ENCODE measurements at places on chromosomes 1 and 21.
A peak's percentile ranks its signal among the peaks of the same experiment; 100 is the strongest.

- no peaks in the 10 kb centered on the region for H3K4me1 ChIP-seq
- H3K27ac ChIP-seq = no peak overlapping the region
- H3K27me3 ChIP-seq = peaks cover 17% of the 10 kb centered on the region
- no peak for DNase-seq
- no peak overlapping the region for H3K4me3 ChIP-seq
Measured at GRCh38 chr1:230760360-230760827, 13.2 kb downstream of the CAPN9 start.

DNA sequence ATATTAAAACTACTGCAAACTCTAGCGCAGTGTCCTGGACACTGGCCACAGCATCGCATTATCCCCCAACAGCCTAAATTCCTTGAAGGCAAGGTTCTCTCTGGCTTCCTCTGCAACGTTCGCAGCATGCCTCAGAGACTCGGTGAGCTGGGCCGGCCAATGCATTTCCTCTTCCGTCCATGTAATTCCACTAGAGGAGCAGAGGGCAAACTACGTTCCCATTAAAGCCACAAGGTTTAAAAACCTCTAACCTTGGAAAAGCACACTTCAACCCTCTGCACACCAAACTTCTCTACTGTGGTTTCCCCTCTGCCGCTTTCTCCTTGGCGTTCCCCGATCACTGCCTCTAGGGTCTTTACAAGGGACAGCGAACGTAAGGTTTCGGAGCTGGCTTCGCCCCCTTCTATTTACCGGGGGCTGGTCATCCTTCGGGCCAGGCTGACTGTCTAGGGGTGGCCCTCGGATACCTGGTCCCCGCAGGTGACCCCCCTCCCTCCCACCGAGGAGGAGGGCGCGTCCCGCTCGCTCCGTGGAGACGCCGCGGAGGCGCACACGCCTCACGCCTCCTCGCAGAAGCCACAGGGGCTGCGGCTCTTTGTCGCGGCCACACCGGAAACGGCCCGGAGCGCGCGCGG is 456 bp upstream of the SMYD2 start:
- H3K4me1 ChIP-seq = peaks cover 26% of the 10 kb centered on the region
- peak overlapping the region; percentile 73 for H3K4me3 ChIP-seq
- no peak for DNase-seq
- H3K27ac ChIP-seq = no peak overlapping the region

GRCh38 chr1:164611754-164612642 is 53.0 kb downstream of the PBX1 start:
- H3K4me3 ChIP-seq = no peak overlapping the region
- no peaks in the 10 kb centered on the region for H3K36me3 ChIP-seq
- H3K27me3 ChIP-seq = no peaks in the 10 kb centered on the region
- no peak for DNase-seq

DNA sequence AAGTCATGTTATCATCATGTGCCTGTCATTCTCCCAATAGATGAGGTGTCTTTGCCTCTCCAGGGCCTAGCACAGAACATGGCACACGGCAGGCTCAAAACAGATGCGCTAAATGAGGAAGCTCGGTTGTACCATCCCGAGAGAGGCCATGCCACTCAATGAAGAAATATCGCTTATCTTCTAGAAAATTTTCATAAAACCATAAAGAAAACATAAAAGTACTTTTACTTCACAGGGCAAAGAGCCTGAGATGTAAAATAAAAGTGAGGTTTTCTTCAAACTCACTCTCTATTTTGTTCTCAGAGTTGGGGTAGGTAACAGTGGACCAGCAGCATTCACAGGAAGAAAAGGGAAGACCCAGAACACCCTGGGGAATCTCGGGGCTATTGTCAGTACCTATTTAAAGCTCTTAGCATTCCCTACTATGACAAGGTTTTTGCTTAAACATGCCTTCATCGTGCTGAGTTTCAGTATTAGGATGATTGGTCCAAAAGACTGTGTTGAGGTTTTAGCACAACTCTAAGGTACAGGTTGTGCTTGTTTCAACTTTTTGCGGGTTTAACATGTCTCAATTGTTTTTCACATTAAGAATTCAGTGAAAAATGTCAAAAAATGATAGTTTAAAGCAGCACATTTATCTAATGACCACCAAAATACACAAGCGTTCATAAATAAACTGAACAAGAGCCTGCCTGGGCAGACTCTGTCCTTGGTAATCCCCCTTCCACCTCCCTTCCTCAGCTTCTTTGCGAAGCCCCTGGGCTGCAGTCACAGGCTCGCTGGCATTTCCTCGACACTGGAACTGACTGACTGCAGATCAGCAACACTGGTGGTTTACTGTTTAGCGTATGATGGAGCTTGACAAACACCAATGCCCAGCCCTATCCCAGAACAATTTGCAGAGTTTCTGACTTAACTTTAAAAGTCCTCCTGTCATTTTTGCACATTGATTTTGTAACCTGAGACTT is 55.6 kb downstream of the COQ8A start:
- peaks cover 1% of the 10 kb centered on the region for H3K4me1 ChIP-seq
- no peak overlapping the region for H3K4me3 ChIP-seq
- no peak overlapping the region for H3K27ac ChIP-seq
- DNase-seq = no peak
- H3K27me3 ChIP-seq = no peaks in the 10 kb centered on the region

GRCh38 chr1:210944252-210944651 is 189.7 kb downstream of the KCNH1 start:
- no peaks in the 10 kb centered on the region for H3K36me3 ChIP-seq
- no peak overlapping the region for H3K4me3 ChIP-seq
- H3K27ac ChIP-seq = no peak overlapping the region
- peaks cover 2% of the 10 kb centered on the region for H3K4me1 ChIP-seq
- no peak for DNase-seq

DNA sequence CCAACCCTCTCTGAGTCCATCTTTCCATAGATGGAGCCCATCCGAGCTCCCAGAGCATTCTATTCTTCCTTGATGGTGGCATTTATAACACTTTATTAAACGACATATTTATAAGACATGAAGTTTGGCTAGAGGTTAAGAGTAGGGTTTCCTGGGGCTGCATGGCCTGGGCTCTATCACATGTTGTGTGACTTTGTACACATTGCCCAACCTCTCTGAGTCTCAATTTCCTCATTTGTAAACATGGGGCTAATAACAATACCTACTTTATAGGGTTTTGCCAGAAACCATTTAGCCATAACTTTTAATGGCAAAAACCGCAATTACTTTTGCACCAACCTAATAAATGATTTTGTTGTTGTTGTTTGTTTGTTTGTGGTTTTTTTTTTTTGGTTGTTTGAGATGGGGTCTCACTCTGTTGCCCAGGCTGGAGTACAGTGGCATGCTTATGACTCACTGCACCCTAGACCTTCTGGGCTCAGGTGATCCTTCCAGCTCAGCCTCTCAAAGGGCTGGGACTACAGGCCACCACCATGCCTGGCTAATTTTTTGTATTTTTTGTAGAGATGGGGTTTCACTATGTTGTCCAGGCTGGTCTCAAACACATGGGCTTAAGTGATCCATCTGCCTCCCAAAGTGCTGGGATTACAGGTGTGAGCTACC is 13.9 kb upstream of the ASAP3 start:
- no peaks in the 10 kb centered on the region for H3K27me3 ChIP-seq
- H3K4me1 ChIP-seq = no peaks in the 10 kb centered on the region
- H3K36me3 ChIP-seq = no peaks in the 10 kb centered on the region
- H3K27ac ChIP-seq = no peak overlapping the region
- DNase-seq = no peak

- peaks cover 29% of the 10 kb centered on the region for H3K4me1 ChIP-seq
- no peaks in the 10 kb centered on the region for H3K27me3 ChIP-seq
- H3K36me3 ChIP-seq = no peaks in the 10 kb centered on the region
- H3K27ac ChIP-seq = no peak overlapping the region
- no peak overlapping the region for H3K4me3 ChIP-seq
Measured at GRCh38 chr1:229258031-229258756, 12.7 kb upstream of the RAB4A start.
